B cell (primary cell): ENCODE measurements at places on chromosomes 7 and 10.

- no peak overlapping the region for H3K27ac ChIP-seq
- no peak for DNase-seq
- peaks cover 3% of the 10 kb centered on the region for H3K4me1 ChIP-seq
- H3K36me3 ChIP-seq: no peaks in the 10 kb centered on the region
- no peaks in the 10 kb centered on the region for H3K27me3 ChIP-seq
Measured at GRCh38 chr10:88490231-88490980, 92.7 kb downstream of the RNLS start.

DNA sequence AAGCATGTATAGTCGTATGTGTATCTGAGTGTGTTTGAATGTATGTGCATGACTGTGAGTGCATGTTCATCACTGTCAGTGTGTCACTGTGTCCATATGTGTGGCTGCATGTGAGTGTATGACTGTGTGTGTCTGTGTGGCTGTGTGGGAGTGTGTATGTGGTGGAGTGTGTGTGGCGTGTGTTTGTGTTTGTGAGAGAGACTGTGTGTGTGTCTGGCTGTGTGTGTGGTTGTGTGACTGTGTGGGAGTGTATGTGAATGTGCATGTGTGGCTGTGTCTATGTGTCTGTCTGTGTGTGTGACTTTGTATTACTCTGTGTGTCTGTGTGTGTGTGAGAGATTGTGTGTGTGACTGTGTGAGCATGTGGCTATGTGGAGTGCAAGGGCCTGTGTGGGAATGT lies 502.4 kb downstream of the DNAJB6 start:
- no peaks in the 10 kb centered on the region for H3K36me3 ChIP-seq
- H3K4me1 ChIP-seq: no peaks in the 10 kb centered on the region
- no peak overlapping the region for H3K4me3 ChIP-seq
- H3K27ac ChIP-seq: no peak overlapping the region

- no peak overlapping the region for H3K27ac ChIP-seq
- H3K4me1 ChIP-seq: peaks cover 11% of the 10 kb centered on the region
- H3K4me3 ChIP-seq: no peak overlapping the region
- DNase-seq: no peak
- H3K27me3 ChIP-seq: no peaks in the 10 kb centered on the region
Measured at GRCh38 chr10:97764519-97764931, 7.3 kb downstream of the SFRP5 start.

- no peaks in the 10 kb centered on the region for H3K4me1 ChIP-seq
- no peak overlapping the region for H3K27ac ChIP-seq
- no peaks in the 10 kb centered on the region for H3K27me3 ChIP-seq
- no peak for DNase-seq
Measured at GRCh38 chr10:114715171-114715670, 57.1 kb upstream of the ABLIM1 start.

- no peaks in the 10 kb centered on the region for H3K27me3 ChIP-seq
- no peak for DNase-seq
- no peaks in the 10 kb centered on the region for H3K36me3 ChIP-seq
- no peak overlapping the region for H3K27ac ChIP-seq
Measured at GRCh38 chr10:128174581-128175559, 48.6 kb upstream of the MKI67 start.

- peaks cover 2% of the 10 kb centered on the region for H3K4me1 ChIP-seq
- no peaks in the 10 kb centered on the region for H3K27me3 ChIP-seq
- no peak for DNase-seq
Measured at GRCh38 chr7:148871030-148871429, 13.1 kb downstream of the EZH2 start.

- H3K36me3 ChIP-seq: no peaks in the 10 kb centered on the region
- peaks cover 24% of the 10 kb centered on the region for H3K27me3 ChIP-seq
- no peak overlapping the region for H3K27ac ChIP-seq
- no peak for DNase-seq
Measured at GRCh38 chr10:78408671-78409472, 375.2 kb downstream of the RPS24 start.

DNA sequence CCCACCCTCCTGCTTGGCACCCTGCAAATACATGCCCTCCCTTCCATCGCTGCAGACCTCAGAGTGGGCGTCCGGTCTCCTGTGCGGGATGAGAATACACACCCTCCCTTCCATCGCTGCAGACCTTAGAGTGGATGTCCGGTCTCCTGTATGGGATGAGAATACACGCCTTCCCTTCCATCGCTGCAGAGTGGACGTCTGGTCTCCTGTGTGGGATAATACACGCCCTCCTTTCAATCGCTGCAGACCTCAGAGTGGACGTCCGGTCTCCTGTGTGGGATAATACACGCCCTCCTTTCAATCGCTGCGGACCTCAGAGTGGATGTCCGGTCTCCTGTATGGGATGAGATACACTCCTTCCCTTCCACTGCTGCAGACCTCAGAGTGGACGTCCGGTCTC lies 128.1 kb downstream of the VIPR2 start:
- DNase-seq: no peak
- H3K27ac ChIP-seq: no peak overlapping the region
- no peaks in the 10 kb centered on the region for H3K4me1 ChIP-seq
- no peaks in the 10 kb centered on the region for H3K27me3 ChIP-seq

DNA sequence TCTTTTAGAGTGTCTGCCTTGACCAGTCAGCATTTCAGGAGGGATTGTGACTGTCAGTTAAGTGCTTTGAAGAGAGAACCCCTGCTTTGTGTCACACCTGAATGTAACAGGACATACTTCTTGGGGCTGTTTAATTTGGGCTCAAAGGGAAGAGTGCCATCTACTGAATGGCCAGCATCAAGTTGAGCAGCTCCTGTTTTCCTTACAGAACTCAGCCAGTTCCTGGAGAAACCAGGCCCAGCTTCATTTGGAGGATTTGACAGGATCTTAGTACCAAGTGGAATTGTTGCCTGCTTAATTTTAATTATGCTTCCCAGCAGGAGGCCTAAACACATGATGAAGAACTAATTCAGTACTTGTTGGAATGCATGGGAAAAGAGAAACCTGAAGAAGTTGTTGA lies 8.3 kb downstream of the ADD3 start:
- peaks cover 32% of the 10 kb centered on the region for H3K4me1 ChIP-seq
- no peaks in the 10 kb centered on the region for H3K27me3 ChIP-seq
- no peak overlapping the region for H3K27ac ChIP-seq
- H3K4me3 ChIP-seq: no peak overlapping the region

GRCh38 chr10:123536176-123536845 lies 129.8 kb upstream of the GPR26 start:
- H3K27ac ChIP-seq: no peak overlapping the region
- no peaks in the 10 kb centered on the region for H3K27me3 ChIP-seq
- peaks cover 34% of the 10 kb centered on the region for H3K4me1 ChIP-seq

DNA sequence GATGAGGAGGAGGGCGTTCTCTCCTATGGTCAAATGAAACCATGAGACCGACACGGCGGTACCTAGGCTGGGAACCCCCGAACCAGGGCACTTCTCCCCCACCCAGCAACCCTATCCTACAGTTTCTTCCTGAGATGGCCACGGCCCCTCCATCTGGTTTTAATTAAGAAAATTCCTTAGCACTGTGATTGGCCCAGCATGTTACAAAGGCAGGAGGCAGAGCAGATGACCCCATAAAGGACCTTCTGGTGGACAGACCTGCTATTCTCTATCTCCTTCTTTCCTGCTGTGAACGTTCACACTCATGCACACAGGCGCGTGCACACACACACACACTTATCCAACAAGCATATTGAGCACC lies 129.4 kb downstream of the RGS10 start:
- H3K27me3 ChIP-seq: no peaks in the 10 kb centered on the region
- no peak for DNase-seq
- no peak overlapping the region for H3K27ac ChIP-seq
